ENCODE measurements at places on chromosomes 7 and 10. TPM values are rescaled to one million over a fixed set of nuclear protein-coding genes. Genes with fewer than 3 reads are reported as not detected.

- DNase-seq = peak; percentile 67
These were observed 25.2 kb downstream of the NUB1 start for GRCh38 chr7:151366880-151367222.

Gene PTER
- total RNA-seq = 3.1 TPM

- no peak for DNase-seq
These were observed 123.1 kb upstream of the CCDC6 start for GRCh38 chr10:60029475-60029874.

GRCh38 chr7:88347090-88347489 is 40.4 kb upstream of the STEAP4 start:
- no peak for DNase-seq

DNA sequence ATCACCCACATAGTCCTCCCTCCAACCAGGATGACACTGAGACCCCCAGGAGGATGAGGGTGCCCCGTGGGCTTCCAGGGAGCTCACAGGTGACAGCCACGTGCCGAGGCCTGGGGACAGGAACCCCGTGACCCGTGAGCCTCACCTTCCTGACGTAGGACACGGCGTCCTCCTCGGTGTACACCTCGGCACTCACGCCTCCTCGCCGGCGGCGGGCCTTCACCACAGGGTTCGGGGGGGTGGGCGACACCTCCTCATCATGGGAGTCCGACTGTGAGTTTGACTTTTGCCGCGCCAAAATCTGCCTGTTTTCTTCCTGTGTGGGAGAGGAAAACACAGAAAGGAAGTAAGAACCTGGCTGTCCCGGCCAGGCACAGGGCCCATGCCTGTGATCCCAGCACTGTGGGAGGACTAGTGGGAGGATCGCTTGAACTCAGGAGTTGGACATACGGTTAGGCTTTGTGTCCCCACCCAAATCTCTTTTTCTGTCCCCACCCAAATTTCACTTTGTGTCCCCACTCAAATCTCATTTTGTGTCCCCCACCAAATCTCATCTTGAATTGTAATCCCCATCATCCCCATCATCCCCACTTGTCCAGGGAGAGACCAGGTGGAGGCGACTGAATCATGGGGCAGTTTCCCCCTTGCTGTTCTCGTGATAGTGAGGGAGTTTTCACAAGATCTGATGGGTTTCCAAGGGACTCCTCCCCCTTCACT is 45.9 kb upstream of the DNAAF5 start:
- no peak for DNase-seq

Gene ADGRA1
- total RNA-seq = 16.8 TPM

DNA sequence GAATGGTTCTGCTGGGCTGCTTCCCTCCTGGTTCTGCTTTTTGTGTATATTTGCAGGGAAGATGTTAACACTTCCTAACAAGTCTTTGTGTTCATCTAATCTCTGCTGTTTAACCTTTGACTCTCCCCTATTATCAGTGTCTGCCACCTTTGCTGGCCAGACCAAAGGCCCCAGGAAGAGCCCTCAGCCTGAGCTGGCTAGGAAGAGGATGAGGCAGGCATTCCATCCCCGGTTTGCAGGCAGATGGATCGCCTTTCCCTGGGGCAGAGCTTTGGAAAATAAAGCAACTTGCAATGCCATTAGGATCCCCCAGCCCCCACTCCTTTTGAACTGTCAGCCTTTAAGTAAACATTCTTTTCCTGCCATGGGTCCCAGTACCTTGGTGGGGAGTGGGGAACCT is 19.0 kb downstream of the DPCD start:
- no peak for DNase-seq

Gene MYO1G
- total RNA-seq = 0.83 TPM

Gene POU6F2
- 0.11 TPM for total RNA-seq

DNA sequence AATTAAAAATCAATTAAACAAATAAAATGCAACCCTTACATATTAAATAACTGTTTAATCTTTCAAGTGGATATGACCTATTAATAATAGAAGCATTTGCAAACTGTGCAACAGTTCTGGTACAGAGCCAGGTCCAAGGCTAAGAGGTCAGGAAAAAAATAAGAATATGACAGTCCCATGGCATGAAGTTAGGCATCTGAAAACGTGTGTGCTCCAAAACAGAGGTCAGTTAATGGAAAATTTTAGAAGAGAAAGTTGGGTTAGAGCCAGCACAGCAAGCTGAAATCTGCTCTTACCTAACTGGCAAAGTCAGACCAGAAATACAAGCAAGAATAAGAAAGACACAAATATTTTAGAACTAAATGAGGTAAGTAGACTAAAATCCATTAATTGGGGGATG is 757.7 kb downstream of the GRM8 start:
- DNase-seq = peak; percentile 61

- peak; percentile 98 for DNase-seq
These were observed 71.7 kb downstream of the AMZ1 start for GRCh38 chr7:2759736-2760097.

DNA sequence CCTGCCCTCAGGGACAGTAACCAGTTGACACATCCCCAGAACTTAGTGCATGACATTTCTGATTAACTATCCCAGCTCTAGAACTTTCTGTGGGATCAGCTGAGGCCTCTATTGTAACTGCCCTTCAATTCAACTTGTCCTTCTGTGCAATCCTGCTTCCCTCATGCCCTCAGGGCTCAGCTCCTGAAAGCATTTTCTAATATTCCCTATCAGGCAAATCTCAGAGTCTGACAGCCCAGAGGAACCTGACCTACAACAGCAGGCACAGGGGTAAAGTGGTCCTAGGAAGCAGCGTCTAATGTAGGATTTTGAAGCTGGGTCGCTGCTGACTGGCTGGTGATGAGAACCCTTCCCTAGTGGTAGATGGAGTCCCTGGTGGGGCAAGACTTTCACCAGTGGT is 13.6 kb upstream of the STN1 start:
- DNase-seq = no peak

- no peak for DNase-seq
These were observed 9.6 kb downstream of the TMEM184A start for GRCh38 chr7:1546274-1546908.

GRCh38 chr7:100369105-100369504 is 4.2 kb upstream of the PILRA start:
- DNase-seq = no peak

- DNase-seq = no peak
These were observed 145.5 kb upstream of the AGR3 start for GRCh38 chr7:17027143-17027788.

All from myocyte (in vitro differentiated cells).